ENCODE measurements at places on chromosomes 1 and 21.

DNA sequence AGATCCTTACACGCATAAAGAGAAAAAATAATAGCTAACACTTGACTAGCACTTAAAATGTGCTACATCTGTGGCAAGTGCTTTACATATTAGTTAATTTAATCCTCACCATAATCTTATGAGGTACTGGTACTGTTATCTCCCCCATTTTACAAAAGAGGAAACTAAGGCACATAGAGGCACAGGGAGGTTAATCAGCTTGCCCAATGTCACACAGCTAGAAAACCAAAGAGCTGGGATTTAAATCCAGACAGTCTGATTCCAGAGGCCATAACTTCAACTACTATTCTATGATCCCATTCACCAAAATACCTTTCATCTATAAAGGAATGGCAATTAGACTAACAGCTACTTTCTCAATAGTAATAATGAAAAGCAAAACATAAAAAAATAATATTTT, 11.7 kb downstream of the SPOCD1 start:
- DNase-seq = no peak

DNA sequence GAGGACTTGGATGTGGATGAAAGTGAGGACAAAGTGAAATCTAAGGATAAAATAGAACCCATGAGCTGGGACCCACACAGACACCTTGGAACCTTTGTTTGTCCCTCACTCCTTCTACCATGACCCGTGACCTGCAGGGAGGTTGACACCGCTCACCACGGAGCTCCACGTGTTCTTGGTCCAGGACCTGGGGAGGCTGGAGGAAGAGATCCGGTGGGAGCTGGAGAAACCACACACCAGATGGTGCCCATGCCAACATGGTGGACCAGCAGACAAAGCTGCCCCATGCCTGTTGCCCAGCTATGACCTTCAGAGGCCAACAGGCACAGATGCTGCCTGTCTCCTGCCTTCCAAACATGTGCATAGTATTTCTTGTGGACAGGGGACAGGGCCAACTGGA, 721.9 kb downstream of the PTPRU start:
- no peak for DNase-seq

DNA sequence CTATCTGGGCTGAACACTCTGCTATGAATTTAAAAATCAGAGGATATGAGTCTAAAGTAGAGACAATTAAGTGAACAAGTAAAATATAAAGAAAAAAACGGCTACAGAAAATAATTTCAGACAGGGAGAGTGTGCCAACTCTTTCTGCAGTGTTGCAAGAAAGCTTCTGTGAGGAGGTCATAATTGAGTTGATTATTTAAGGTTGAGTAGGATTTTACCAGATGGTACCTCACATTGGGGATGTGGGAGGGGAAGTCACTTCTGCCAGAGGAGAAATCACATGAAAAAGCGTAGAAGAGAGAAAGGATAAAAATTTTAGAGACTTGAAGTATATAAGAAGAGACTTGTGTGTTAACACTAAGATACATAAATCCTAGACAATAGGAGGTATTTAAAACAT, 238.0 kb upstream of the NCAM2 start:
- no peak for DNase-seq

GRCh38 chr1:212669600-212669999, 30.0 kb downstream of the BATF3 start:
- DNase-seq = no peak

- DNase-seq = peak; percentile 96
Measured at GRCh38 chr21:33976082-33977016, 60.7 kb upstream of the ATP5PO start.

- DNase-seq = no peak
Measured at GRCh38 chr1:159746666-159747065, 32.3 kb upstream of the CRP start.

DNA sequence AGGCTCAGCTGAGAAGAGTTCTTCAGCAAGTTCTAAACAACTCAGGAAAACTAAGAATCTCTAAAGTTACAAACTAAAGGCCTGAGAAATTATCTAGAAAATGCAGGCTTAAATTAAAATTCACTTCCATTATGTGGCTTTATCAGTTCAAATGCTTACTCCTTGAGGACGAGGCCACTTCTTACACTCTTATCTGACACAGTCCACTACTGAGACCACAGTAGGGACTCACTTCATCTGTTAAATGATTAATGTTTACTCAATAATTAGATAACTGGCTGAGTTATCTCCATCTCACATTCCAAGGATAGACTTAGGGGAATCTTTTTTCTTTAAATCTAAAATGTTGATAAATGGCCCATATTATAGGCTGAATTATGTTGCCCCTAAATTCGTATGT, 1.6 kb downstream of the C1orf141 start:
- no peak for DNase-seq

- DNase-seq = no peak
Measured at GRCh38 chr1:95304803-95305202, 70.8 kb downstream of the RWDD3 start.

- no peak for DNase-seq
Measured at GRCh38 chr1:209993061-209993830, 55.2 kb downstream of the SYT14 start.

DNA sequence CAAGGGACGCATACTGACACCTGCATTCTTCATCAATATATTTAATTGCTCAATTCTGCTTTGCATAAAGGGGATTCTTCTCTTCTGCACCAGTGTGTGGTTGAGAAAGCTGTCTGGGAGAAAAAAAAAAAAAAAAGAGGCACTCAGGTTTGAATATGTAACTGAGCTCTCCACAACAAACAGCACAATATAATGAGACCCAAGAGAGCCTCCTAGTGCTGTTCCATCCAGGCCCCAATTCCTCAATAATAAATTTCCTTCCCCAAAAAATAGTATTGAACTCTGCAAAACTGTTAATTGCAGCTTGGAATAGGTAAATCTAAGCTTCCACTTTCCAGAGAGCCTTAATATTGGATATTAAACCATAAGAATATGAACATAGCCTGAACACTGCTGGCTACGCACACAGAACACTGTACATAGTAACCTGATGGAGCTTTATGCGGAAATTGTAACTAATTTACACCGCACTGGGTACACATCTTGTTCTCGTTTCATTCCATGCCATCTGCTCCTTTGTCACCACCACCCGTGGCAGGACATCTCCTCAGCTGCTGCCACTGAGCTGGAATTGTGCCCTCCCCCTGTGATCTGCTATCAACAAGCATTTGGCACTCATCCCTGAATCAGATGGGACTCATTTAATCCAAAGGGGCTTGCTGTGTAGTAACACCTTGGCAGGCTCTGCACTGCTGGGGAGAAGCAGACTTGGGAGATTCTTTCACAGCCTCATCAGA, 272.0 kb downstream of the HHIPL2 start:
- DNase-seq = no peak
